ENCODE measurements at places on chromosomes 5 and 9. TPM values are rescaled to one million over a fixed set of nuclear protein-coding genes. Genes with fewer than 3 reads are reported as not detected.

- no peak for DNase-seq
These were observed 31.5 kb upstream of the PPP3R2 start for GRCh38 chr9:101626295-101626694.

Gene TSSK1B
- not detected for polyA plus RNA-seq

Gene GABBR2
- not detected for polyA plus RNA-seq

DNA sequence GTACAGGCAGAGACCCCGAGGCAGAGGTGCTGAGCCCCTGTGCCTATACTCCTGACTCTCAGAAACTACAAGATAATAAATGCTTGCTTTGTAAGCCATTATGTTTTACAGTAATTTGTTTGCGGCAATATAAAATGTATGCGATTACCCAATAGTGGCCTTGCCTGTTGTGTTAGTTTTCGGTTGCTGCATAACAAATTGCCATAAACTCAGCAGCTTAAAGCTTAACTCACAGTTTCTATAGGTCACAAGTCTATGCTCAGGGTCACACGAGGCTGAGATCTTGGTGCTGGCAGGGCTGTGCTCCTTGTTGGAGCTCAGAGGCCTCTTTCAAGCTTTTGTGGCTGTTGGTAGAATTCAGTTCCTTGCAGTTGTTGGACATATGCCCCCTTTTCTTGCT, 114.8 kb downstream of the COL23A1 start:
- no peak for DNase-seq

DNA sequence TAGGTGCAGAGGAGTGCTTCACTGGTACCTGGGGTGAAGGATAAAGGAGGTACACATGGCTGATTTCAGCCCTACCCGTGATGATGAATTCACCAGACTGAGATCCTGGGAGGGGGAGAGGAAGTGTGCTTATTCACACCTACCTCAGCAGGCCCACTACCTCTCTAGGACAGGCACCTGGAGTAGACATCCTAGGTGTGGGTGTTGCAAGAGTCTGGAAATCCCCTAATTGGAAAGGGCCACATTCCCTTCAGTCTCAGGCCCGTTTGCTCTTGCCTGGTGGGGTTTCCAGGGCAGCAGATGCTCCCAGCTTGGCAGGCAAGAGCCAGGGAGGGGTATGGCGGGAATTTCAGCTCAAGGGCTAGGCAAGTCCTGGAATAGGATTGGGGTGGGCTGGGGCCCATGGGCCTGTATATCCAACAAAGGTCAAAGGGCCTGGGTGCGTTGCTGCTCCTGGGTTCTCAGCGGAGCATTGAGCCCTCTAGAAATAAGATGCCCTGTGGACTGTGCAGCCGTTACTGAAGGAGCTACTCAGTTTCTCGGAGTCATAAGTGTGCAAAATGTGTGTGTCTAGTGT, 5.8 kb upstream of the CCL21 start:
- DNase-seq, result no peak

Gene EMB
- polyA plus RNA-seq, result 143 TPM
